ENCODE measurements at places on chromosomes 4 and X.

DNA sequence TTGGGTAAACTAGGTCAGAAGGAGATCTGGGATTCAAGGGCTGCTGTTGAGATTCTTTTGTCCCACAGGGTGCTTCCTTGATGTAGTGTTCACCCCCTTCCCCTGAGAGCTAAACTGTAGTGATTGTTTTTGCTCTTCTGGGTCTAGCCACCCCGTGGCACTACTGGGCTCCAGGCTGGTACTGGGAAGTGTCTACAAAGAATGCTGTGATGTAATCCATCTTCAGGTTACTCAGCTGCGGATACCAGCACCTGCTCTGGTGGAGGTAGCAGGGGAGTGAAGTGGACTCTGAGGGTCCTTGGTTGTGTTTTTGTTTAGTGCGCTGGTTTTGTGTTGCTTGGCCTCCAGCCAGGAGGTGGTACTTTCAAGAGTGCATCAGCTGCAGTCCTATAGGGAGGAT, 365.5 kb downstream of the ZNF674 start:
- DNase-seq: no peak

GRCh38 chrX:108224218-108224617, 132.6 kb downstream of the ATG4A start:
- no peak for DNase-seq

GRCh38 chr4:68287704-68288392, 42.4 kb upstream of the TMPRSS11B start:
- DNase-seq: no peak

- peak; percentile 46 for DNase-seq
Measured at GRCh38 chr4:73832651-73833237, 3.7 kb upstream of the CXCL6 start.

GRCh38 chr4:165909947-165910346, 36.9 kb downstream of the TLL1 start:
- no peak for DNase-seq

- no peak for DNase-seq
Measured at GRCh38 chrX:112714357-112714918, 34.7 kb upstream of the LHFPL1 start.

- no peak for DNase-seq
Measured at GRCh38 chr4:145531223-145531622, 49.6 kb downstream of the SMAD1 start.

- DNase-seq: no peak
Measured at GRCh38 chr4:81021981-81022380, 8.5 kb upstream of the BMP3 start.

- DNase-seq: no peak
Measured at GRCh38 chrX:65750674-65751469, 83.4 kb downstream of the MSN start.

GRCh38 chrX:46039526-46039925, 505.7 kb downstream of the ZNF674 start:
- no peak for DNase-seq

- DNase-seq: no peak
Measured at GRCh38 chr4:707929-708630, 2.4 kb downstream of the PCGF3 start.

- DNase-seq: no peak
Measured at GRCh38 chr4:100113096-100113495, 77.2 kb downstream of the DDIT4L start.

GRCh38 chrX:45771560-45772340, 571.1 kb upstream of the DIPK2B start:
- peak; percentile 79 for DNase-seq

- peak; percentile 35 for DNase-seq
Measured at GRCh38 chrX:40081679-40082068, 16.1 kb downstream of the BCOR start.

- DNase-seq: peak; percentile 33
Measured at GRCh38 chr4:105092356-105092755, 54.3 kb upstream of the TET2 start.

GRCh38 chr4:61831987-61832386, 631.9 kb downstream of the ADGRL3 start:
- DNase-seq: no peak

DNA sequence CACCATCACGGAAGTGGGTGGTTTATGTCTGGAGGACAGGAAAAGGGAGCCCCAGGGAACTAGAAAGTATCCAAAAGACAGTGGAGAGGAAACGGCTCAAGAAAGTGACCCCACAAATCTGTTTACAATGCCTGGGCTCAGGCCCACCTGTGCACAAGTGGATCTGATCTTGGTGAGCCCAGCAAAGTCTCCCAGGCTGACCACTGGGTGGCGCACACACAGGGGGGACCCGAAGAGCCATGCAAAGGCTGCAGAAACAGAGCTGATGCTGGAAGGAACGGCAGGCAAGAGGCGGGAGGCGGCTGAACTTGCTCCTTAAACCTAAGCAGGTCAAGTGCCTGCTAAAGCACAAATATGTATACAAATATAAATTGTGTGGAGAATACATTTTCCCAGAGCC, 9.6 kb downstream of the HAUS7 start:
- peak; percentile 69 for DNase-seq

GRCh38 chr4:148355442-148356123, 86.6 kb downstream of the NR3C2 start:
- no peak for DNase-seq

GRCh38 chr4:174377613-174378012, 93.9 kb downstream of the CEP44 start:
- DNase-seq: peak; percentile 86

- DNase-seq: no peak
Measured at GRCh38 chr4:85889314-85889713, 414.4 kb downstream of the ARHGAP24 start.

- DNase-seq: no peak
Measured at GRCh38 chrX:10479508-10479907, 140.9 kb downstream of the MID1 start.

GRCh38 chrX:70436343-70436742, 8.3 kb upstream of the DLG3 start:
- peak; percentile 23 for DNase-seq

DNA sequence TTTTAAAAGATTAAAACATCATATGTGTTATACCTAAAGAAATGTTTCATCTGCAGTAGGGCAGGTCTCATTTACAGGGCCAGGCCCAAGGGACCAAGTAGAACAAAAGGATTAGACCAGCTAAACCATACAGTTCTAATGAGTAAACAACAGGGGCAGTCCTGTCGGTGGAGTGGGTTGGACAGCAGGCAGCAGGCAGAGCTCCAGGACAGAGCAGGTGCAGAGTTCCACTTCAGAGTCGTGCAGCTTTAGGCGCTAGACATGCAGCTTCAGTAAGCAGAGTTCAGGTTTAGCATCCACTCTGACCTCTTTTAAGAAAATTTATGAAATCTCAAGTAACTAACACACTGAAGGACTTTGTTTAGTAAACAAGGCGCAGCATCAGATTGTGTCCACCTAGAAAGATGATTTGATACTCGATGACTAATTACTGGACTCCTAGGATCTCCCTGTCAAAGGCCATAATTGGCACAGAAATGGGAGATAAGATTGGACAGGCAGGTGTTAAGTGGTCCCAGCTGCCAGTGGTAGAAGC, 487.7 kb upstream of the INTU start:
- DNase-seq: no peak

GRCh38 chrX:148492057-148492456, 8.4 kb upstream of the AFF2 start:
- DNase-seq: no peak

DNA sequence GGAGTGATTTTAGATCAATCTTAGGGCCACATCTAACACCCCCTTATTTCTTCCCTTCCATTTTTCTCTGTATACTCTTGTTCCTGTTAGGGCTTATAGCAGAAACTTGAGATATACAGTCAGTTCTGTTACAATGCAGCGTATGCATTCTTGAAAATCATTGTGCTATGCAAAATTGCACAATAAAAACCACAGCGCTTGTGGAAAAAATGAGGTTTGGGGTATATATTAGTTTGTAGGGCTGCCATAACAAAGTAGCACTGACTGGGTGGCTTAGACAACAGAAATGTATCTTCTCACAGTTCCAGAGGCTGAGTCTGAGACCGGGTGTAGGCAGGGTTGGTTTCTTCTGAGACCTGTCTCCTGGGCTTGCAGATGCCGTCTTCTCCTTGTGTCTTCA, 59.0 kb downstream of the WWC2 start:
- peak; percentile 95 for DNase-seq

GRCh38 chrX:100931218-100931924, 2.7 kb upstream of the XKRX start:
- DNase-seq: no peak

GRCh38 chr4:73855406-73855805, 2.3 kb downstream of the PF4V1 start:
- peak; percentile 56 for DNase-seq

- no peak for DNase-seq
Measured at GRCh38 chrX:17737710-17737985, 355 bp downstream of the SCML1 start.

- no peak for DNase-seq
Measured at GRCh38 chrX:122220644-122221373, 963.3 kb upstream of the GRIA3 start.

GRCh38 chrX:142250502-142250901, 45.4 kb upstream of the MAGEC2 start:
- no peak for DNase-seq

DNA sequence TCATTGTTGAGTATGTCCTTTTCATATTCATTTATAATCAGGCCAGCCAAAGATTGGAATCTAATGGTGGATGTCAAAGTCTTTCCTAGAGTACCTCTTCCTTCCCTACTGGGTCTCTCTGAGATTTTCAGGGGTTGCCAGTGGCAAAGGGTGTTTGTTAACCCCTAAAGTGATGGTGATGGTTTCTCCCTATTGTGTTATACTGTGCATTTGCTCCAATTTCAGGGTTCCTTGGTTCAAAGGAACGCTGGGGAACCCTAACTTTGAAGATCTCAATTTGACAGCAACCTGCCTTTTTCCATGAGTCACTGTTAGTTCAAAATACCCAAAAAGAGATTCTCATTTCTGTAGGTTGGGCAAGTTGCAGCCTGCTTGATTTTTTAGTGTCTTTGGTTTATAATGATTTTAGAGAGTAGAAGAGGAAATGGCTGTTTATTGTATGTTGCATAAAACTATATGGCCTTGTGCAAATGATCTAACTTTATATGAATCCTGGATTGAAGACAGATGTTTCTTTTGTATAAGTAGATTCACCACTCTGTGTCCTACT, 23.0 kb downstream of the GAB1 start:
- DNase-seq: no peak

- peak; percentile 92 for DNase-seq
Measured at GRCh38 chr4:57119054-57119651, 9.0 kb upstream of the IGFBP7 start.

DNA sequence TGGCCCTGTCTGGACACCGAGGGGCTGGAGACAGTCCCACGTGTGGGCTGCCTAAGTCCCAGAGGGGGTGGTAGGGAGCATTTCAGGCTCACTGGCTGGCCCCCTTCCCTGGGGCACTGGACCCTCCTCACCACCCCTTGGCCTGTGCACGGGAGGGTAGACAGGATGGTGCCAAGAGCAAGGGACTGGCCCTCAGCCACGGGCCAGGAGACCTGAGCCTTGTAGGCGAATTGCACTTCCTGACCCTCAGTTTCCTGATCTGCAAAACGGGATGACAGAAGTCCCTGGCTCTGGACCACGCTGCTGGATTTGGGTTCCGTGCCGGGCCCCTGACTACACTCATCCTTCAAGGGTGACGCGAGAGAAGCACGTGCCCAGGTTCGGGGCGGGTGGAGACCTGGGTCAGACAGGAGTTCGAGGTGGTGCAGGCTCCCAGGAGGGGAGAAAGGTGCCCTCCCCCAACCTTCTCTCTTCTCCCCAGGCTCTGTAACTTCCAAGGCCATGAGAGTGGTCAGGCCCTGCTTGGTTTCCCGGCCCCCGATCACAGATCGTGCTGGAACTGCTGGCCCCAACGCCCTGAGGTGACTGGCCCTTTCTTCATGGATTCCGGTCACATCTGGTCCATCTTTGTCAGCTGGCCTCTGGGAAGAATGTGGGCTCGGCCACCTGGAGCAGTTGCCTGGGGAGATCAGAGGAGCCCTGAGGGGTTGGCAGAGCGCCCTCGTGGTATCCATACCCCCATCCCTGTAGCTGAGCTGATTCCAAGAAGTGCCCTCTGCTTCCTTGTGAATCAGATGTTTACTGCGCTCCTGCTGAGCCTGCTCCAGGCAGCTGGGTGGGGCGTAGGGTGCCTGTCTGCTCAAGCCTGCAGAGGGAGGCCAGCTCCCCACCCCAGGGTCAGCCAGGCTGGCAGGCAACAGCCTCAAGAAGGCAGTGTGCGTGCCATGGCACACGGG, 3.3 kb downstream of the SH3BP2 start:
- peak; percentile 53 for DNase-seq

DNA sequence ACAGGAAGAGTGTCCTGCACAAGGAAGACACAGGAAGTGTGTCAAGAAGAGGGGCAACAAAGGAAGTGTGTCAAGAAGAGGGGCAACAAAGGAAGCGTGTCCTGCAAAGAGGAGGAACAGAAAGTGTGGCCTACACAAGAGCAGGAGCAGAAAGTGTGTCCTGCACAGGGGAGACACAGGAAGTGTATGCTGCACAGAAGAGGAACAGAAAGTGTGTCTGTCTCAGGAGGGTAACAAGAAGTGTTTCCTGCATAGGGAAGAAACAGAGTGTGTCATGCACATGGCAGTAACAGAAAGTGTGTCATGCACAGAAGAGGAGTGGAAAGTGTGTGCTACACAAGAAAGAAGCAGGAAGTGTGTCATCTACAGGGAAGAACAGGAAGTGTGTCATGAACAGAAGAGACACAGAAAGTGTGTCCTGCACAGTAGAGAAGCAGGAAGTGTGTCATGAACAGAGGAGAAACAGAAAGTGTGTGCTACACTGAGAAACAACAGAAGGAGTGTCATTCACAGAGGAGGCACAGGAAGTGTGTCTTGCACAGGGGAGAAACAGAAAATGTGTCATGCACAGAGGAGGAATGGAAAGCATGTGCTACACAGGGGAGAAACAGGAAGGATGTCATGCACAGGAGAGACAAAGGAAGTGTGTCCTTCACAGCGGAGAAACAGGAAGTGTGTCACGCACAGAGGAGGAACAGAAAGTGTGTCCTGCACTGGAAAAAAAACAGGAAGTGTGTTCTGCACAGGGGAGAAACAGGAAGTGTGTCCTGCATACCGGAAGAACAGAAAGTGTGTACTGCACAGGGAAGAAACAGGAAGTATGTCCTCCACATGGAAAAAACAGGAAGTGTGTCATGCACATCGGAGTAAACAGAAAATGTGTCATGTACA, 526.4 kb upstream of the PRKX start:
- no peak for DNase-seq

DNA sequence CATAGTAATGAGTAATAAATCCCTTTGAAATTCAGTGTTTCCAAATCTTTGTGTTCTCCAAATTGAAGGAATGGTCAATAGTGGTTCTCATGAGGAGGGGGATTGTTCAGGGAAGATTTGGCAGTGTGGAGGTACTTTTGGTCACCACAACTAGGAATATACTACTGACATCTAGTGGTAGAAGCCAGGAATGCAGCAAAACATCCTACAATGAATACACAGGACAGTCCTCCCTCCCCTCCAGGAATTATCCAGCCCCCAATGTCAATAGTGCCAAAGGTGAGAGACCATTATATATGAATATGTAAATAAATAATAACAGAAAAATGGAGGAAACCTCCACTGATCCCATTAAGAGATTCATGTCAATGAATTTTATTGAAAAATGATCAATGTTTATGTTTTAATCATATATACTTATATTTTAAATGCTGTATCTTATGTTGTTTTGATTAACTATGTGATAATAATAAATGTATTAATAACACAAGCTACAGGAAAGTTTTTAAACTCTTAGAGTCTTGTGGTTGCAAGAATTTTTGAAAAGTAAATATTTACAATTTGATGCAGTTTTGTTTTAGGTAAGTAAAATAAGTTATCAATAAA, 14.4 kb upstream of the FAM9A start:
- peak; percentile 55 for DNase-seq

GRCh38 chr4:46890056-46890455, 19.0 kb downstream of the COX7B2 start:
- DNase-seq: no peak
